Stimulated activated CD4-positive, alpha-beta T cell treated with anti-CD3 and anti-CD28 coated beads, Interleukin-1b, Interleukin-23, amount 100 ng/mL, for 24 hours (primary cell): ENCODE measurements at places on chromosomes 6 and 20.

GRCh38 chr6:53464927-53465460 is 79.9 kb downstream of the GCLC start:
- no peak for DNase-seq

DNA sequence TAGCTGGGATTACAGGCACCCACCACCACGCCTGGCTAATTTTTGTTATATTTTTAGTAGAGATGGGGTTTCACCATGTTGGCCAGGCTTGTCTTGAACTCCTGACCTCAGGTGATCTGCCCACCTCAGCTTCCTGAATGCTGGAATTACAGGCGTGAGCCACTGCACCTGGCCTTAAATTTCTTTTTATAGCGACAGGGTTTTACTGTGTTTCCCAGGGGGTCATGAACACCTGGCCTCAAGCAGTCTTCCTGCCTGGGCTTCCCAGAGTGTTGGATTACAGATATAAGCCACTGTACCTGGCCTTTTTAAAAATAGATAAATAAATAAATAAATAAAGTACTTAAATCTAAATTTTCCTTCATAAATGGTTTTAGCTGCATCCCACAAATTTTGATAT is 57.5 kb downstream of the LIN28B start:
- DNase-seq = no peak

DNA sequence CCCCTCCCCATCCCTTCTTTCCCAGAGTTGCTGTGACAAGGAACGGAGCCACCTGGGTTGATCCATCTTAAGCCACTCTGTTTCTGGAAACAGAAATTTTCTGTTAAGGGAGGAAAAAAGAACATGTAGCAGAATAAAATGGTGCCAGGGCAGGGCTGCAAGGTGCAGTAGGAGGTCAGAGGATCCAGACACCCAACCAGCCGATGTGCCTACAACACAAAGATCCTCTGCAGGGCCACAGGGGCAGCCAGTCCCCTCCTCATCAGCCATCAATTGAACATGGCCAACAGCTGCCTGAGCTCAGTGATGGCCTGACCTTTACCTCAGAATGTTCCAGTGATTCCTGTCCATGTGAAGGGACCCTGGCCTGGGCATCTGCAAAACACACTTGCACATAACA is 11.9 kb downstream of the MDFI start:
- DNase-seq = no peak

DNA sequence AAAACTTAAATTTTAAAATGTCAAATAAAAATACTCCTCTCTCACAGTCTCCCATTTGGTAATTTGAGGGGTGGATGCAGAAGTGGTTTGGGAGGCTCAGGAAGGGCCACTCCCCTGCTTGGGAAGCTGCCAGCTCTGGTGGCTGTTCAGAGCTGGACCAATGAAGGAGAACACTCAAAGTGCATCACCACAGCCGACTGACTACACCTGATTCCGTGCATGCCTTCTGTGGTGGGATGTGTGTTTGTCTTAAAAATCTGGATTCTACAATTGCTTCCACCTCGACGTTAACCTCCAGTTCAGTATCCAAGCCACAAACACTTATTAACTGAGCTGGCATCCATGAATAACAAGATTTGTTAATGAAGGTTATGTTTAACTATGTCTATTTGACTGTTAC is 137.3 kb downstream of the FOXC1 start:
- no peak for DNase-seq

DNA sequence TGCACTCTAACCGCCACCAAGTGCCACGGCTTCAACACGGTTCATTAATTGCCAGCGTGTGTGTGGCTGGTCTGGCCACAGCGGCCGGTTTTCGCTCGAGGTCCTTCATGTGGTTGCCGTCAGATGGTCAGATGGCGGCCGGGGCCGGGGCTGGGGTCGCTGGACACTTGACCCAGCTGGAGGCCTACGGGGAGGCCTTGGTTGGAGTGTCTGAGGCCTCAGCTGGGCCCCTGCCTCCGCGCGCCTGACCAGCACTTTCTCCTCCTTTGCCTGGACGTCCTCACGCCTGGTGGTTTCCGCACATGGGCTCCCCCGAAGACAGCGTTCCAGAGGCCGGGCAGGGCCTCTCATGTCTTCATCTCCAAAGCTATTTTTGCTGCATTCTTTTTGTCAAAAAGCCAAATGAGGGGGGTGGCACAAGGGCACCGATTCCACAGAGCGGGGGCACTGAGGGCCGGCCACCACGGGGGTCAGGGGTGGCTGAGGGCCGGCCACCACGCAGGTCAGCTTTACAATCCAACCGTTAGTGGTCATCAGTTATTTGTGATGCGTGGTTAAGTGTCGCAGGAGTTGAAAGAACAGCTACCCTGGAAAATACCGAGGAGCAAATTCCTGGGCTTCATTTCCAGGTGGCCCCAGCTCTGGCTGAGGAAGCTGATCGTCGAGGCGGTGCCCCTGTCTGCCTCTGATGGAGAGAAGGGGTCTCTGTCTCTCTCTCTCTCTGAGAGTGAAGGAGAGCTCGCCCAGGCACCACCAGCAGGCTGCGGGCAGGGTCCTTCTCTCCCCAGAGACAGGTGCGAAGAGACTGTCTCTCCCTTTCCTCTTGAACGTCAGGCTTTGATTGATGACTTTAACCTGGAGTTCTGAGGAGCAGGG is 50.5 kb upstream of the FRMD1 start:
- DNase-seq = no peak

GRCh38 chr6:131022691-131023090 is 40.4 kb downstream of the EPB41L2 start:
- no peak for DNase-seq

- no peak for DNase-seq
These were observed 655.0 kb downstream of the COL12A1 start for GRCh38 chr6:74550821-74551220.
